ENCODE measurements at places on chromosomes 2 and 18.

DNA sequence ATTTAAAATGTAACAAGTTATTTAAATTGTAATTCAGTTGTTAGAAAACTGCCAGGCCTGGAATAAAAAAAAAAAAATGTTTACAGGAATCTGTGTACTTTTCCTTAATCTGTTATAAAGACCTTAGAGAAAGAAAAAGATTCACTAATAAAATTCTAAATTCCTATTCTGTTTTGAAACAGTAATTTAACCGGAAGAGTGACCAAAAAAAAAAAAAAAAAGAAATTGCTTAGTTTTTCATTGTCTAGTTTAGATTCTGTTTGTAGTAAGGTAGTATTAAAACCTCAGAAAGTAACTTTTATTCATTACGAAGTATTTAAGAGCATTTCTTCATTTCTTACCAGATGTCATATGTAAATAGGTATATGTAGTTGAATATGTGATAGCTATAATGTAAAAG lies 2.5 kb downstream of the REL start:
- no peak for DNase-seq

DNA sequence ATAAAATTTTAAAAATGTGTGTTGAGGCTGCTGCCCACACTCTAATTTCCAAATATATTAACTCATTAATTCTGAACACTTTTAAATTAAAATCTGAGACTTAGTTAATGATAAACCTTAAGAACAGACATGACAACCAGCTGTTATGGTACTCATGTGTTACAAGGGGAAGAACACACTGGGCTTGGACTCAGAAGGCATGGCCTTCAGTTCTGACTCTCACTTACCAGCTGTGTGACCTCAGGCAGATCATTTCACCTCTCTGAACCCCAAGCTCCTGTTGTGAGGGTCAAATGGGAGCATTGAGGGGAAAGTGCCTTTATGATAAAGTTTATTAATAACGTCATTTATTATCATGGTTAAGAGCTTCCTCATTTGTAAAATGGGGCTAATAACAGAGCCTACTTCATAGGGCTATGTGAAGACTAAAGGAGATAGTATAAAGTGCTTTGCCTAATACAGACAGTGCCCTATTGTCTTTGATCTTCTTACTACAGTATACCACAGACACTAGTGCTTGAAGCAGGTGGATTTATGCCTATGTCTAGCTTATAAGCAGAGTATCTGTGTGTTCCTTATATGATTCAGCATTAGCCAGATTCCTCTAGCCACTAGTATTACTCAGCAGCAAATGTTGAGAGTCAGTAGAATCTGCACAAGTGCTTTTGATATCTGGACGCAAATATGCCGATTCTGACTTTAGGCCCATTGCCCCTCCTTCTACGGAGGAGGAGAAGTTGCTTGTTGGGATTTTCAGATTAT lies 99.6 kb downstream of the SGPP2 start:
- no peak for DNase-seq

GRCh38 chr18:24055878-24056277 lies 41.3 kb downstream of the TTC39C start:
- no peak for DNase-seq

- DNase-seq, result no peak
Measured at GRCh38 chr2:86314125-86314524, 23.3 kb downstream of the REEP1 start.

DNA sequence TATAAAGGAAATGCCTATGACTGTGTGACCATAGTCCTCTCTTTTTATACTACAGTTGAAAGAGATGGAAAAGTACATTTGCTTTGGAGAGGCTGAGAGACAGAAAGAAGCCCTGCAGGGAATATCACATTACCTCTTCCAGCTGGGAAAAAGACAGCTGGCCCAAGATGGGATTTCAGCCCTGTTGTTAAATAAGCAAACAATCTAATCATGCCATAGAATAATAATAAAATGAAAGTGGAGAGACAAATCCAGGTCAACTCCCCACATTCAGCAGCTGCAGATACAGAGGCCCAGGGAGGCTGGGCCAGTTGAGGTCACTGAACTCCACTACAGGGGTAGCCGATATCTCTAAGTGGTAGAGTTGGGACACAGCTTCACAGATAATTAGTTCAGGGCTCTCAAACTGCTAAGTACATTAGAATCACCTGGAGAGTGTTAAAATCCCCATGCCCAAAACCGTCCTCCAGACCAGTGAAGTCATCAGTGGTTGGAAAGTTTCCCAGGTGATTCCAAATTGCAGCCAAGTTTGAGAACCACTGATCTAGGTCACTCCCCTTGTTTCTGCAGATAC lies 81.9 kb downstream of the MOGAT1 start:
- no peak for DNase-seq

DNA sequence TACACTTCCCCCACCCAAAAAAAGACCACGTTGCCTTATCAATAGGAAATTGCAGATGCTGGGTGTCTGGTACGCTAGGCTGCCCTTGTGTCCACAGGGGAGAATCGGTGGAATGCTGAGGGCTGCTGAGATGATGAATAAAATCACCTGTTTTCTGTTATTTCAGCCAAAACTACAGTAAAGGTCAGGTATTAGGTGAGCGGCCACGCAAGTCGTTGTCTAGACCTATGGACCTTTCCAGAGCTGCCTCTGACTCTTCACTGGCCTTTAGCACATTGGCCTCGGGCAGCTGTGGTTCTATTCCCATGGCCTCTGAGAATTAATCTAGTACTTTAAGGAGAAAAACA lies 89.6 kb downstream of the MTCL1 start:
- no peak for DNase-seq

DNA sequence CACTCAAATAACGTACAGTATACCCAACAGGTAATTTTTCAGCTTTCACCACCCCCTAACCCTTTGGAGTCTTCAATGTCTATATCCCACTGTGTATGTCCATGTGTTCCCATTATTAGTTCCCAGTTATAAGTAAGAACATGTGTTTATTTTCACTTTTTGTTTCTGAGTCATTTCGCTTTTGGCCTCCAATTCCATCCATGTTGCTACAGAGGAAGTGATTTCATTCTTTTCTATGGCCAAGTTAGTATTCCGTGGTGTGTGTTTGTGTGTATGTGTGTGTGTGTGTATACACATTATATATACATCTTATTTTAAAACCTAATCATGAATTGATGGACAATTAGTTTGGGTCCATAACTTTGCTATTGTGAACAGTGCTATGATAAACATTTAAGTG lies 464.4 kb downstream of the CMPK2 start:
- DNase-seq, result no peak

GRCh38 chr2:240686460-240686859 lies 3.8 kb upstream of the AQP12B start:
- no peak for DNase-seq

DNA sequence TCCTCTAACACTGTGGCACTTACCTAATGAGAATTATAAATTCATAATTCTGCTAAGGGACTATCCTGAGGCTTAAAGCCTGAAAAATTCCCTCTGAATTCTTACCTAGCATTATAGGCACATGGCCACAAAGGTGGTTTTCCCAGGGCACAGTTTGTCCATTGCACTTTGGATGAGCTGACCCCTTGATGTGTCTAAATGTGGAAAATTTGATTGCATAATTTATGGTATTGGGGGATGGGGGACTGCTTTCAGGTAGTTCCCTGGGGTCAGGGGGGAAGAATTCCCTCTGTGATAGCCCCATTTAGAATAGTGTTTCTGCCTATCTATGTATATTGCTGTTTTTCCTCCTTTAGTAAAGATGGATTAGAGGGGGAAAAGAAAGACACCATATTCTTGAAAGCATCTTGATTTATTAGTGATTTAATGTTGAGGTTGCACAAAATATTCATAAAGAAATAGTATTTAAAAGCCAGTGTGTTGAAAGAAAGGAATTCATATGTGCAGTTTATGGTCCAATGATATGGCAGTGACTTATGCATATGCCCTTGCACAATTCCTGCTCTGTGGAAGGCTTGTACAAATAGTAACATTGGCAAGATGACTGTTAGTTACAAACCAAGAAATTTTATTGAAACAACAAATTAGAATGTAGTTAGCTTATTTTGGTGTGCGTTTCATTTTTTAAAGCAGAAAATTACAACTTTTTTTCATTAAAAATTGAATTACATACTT lies 8.7 kb upstream of the HTR2B start:
- no peak for DNase-seq

GRCh38 chr2:235270291-235270690 lies 223.6 kb upstream of the AGAP1 start:
- no peak for DNase-seq

GRCh38 chr18:29594493-29594892 lies 1417.6 kb upstream of the CDH2 start:
- DNase-seq, result no peak

Measured in effector CD4-positive, alpha-beta T cell (primary cell).